ENCODE measurements at places on chromosomes 1 and 21.

DNA sequence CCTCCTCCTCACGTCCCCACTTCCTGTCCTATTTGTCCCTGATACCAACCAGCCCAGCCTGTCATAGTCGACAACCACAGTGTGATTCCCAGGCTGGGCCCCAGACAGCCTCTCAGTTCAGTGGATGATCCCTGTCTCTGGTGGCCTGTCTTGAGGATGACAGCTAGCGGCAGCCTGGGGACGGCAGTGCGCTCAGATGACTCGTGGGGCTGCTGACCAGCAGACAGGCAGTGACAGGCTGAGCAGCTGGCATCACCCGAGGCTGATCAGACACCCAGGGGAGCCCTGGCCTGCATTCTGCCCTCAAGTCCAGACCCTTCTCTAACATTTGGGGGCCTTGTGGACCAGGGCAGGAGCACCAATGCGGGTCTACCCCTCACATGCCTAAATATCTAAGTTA is 21.0 kb downstream of the NKAIN1 start:
- no peak for DNase-seq

GRCh38 chr21:42093991-42094421 is 22.9 kb downstream of the UMODL1 start:
- DNase-seq, result no peak

DNA sequence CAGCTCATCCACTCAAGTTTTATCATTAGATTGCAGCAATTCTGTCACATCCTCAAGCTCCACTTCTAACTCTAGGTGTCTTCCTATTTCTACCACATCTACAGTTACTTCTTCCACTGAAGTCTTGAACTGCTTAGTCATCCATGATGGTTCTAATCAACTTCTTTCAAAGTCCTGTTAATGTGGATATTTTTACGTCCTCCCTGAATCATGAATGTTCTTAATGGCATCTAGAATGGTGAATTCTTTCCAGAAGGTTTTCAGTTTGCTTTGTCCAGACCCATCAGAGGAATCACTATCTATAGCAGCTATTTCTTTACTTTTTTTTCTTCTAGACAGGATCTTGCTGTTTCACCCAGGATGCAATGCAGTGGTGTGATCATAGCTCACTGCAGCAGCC is 78.0 kb upstream of the RNPC3 start:
- no peak for DNase-seq

DNA sequence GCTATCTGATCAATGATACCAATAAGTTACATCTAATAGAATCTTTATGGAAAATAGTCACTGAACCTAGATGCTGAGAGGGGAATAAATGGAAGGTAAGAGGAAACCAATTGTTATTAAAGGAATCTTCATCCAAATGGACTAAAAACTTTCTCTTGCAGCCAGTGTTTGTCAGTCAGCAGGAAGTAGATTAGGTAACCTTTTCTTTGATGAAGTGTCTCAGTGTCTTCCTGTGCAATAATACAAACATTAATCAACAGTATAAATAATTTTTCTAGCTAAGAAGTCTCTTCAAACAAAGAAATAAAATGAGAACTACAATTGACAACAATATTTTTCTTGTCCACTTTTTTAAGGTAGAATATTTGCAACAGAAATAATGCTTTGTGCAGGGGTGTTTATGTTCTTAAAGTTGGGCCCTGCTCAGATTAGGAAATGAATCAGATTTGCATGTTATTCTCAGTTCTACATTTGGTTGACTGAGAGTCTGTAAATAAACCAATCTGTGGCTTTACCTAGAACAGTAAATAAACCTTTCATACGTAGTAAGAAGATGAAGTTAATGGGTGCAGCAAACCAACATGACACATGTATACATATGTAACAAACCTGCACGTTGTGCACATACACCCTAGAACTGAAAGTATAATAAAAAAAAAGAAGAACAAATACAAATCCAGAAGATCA is 391.4 kb downstream of the MRPL39 start:
- no peak for DNase-seq

DNA sequence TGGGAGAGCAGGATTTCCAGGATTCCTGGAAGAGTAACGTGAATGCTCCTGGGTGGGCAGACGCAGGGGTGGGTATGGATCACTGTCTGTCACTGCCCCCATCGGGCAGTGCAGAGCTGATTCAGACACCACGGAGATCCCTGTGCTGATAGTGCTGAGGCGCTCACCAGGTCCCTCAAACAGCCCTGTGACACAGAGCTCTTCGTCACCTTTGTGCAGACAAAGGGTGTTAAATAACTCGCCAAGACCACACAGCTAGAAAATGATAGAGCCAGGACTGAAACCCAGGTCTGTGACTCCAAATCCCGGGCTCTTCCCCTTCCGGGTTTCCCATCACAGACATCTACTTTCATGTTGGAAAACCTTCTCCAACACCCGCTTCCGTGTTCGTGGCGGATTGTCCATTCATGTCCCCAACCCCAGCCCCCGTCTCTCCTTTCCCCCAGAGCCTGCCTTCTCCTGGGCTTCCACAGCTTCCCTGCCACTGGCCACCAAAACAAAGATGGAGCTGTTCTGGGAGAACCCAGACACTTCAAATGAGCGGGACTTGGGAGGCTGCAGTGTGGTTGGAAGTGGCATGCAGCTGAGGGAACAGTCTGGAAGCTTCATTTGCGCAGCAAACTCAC is 2.6 kb downstream of the EFHD2 start:
- DNase-seq, result peak; percentile 17

- DNase-seq, result no peak
These were observed 418.2 kb upstream of the NFIA start for GRCh38 chr1:60664086-60664625.

DNA sequence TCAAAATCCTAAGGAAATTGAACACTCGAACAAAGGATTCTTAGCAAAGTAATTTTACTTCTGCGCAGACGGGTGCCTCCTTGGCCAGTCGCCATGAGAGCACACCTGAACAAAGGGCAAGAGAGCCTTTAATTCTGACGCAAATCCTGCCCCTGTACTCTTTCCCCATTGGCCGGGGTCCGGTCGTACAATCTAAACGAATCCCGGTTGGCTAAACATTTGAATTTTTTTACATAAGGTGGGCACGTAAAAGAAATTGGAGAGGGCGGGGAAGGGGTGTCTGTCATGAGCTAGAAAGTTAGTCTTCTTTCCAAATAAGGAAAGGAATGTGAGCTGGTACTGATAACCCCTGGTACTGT is 8.2 kb upstream of the IL22RA1 start:
- DNase-seq, result no peak

GRCh38 chr1:13512472-13512871 is 1.3 kb downstream of the LRRC38 start:
- DNase-seq, result no peak

- no peak for DNase-seq
These were observed 23.7 kb downstream of the NKAIN1 start for GRCh38 chr1:31216016-31216415.

GRCh38 chr1:86380257-86380861 is 15.8 kb downstream of the ODF2L start:
- DNase-seq, result peak; percentile 79

DNA sequence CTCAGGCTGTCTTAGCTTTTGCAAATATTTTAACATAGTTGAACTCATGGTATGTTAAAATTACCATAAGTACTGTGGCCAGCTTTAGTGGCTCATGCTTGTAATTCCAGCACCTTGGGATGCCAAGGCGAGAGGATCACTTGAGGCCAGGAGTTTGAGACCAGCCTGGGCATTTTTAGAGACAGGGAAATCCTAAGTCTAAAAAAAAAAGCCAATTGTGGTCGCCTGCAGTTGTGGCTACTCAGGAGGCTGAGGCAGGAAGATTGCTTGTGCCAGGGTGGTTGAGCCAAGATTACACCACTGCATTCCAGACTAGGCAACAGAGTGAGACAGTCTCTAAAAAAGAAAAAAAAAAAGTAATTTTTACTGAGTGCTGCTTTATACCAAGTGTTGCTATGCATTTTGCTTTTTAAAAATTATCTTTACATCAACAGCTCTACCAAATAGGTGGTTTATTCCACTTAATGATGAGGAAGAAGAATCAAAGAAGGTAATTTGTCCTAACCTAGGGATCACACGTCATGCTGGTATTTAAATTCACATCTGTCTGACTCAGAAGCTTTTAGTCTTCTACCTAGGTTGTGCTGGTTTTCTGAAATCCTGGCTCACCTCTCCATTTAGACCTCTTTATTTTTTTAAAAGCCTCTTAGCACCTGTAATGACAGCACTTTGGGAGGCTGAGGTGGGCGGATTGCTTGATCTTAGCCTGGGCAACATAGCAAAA is 16.8 kb downstream of the PPP1R12B start:
- no peak for DNase-seq

GRCh38 chr1:12184008-12184681 is 17.4 kb downstream of the TNFRSF1B start:
- no peak for DNase-seq

DNA sequence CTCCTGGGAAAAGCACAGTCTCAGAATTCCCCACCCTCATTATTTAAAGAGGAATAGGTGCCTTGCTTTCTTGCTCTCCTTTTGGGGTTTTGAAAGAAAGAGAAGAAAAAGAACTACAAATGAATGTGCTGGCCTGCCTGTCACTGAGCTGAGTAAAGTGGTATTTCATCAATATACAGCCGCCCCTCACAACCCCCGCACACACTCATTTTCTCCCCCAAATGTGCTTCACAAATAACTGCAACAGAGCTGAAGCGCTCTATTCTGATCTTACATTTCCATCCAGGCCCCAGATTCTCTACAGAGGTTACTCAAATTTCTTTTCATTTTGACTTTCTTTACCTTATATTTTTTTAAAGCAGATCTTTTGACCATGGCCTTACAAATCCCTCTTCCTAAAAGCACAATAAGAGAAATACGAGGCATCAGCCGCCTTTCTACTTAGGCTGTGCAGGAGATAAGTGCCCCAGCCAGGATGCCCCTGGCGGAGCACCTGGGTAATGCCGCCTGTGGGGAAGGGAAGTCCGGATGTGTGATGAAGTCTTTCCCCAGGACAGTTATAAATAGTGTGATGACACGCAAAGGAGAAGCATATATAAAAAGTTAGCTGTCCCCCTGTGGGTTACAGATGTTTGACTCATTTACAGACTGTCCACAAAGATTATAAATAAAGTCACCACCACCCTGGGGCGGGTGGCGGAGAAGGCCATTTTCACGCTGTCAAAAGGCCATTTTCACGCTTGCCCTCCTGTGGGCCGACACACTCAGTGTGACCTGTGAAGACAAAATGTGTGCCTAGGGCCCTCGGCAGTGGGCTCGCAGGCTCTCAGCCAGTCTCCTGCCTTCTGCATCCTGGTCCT is 6.5 kb downstream of the KCNN3 start:
- DNase-seq, result peak; percentile 36

DNA sequence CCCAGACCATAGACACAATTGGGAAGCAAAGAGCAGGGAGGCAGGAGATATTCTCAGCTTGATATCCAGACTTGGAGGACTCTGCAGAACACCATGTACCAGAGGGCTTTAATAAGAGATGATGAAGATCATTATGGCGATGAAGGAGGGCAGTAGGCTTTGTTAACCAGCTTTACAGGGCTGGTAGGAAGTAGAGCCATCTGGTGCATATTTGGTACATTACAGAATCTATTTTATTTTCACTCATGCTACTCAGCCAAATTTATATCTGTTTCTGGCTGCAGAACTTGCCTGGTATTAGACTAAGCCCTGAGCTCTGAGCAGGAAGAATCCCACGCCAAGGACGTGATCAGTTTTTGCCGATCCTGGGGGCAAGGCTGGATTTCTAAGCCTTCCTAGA is 61.8 kb upstream of the SYT6 start:
- no peak for DNase-seq

GRCh38 chr1:102529446-102529845 is 532.7 kb upstream of the OLFM3 start:
- no peak for DNase-seq

DNA sequence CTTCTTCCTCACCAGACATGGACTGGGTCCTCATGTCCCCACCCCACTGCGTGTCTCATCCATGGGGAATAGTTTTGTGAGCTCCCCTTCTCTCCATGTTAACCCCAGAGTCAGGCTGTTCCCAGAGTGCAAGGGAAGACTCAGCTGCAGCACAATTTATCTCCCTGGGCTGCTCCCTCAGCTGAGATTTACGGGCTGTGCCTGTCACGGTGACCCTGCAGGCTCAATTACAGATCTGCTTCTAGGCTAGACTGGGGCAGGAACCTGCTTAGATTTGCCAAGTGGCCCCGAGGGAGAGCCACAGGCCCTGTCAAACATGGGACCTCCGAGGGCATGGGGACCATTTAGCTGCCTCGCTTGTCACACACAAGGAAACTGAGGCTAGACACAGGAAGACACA is 37.8 kb downstream of the CDCP2 start:
- no peak for DNase-seq

DNA sequence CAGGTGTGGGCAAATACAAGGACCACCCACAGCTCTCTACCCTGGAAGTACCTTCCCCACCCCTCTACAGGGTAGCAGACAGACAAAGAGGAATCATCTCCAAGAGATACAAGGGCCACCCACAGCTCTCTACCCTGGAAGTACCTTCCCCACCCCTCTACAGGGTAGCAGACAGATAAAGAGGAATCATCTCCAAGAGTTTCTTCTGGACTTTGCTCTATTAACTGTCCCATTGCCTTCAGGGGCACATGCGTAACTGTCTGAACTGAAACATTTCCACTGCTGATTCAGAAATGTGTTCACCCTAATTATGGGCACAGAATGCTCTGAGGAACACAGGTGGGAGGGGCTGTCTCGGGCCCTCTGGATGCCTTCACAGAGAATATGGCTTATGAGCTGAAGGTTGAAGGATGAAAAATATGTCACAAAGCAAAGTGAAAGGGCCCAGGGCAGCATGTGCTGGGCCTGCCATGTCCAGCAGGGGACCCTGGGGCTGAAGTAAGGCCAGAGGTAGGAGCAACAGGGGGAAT is 43.9 kb downstream of the ZNF281 start:
- no peak for DNase-seq

- DNase-seq, result peak; percentile 47
These were observed 76.4 kb downstream of the EVI5 start for GRCh38 chr1:92708368-92708950.

DNA sequence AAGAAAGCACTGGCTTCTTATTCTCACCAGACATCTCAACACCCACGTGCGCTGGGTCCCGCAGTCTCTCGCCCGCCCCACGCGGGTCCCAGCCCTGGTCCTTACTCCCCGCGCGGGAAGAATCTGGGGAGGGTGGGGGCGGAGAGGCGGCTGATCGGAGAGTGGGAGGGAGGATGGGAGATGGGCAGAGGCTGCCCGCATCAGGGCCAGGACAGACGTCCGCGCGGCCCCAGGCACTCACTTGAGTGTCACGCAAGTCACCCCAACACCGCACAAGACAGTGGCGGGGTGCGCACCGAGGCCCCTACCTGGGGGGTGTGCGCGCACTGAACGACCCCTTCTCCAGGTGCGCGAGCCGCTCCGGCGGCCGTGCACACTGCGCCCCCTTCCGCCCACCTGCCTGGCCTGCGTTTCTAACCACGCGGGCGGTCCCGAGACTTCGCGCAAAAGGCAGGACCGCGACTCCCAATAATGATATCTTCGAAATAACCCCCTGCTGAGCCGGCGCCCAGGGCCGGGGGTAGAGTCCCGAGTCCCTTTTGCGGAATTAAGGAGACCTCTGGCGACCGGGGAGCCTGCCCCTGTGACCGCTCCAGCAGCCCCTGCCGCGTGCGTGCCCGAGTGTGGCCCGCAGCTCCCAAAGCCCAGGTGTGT is 6.0 kb upstream of the SIM2 start:
- no peak for DNase-seq

- no peak for DNase-seq
These were observed 91.4 kb downstream of the GPATCH2 start for GRCh38 chr1:217539510-217539909.
